ENCODE measurements at places on chromosomes 6 and 20. TPM values are rescaled to one million over a fixed set of nuclear protein-coding genes. Genes with fewer than 3 reads are reported as not detected.

OLIG3 gene
- total RNA-seq: not detected

- H3K27ac ChIP-seq: no peak overlapping the region
- peaks cover 11% of the 10 kb centered on the region for H3K4me1 ChIP-seq
- peaks cover 4% of the 10 kb centered on the region for H3K36me3 ChIP-seq
- no peak for DNase-seq
Measured at GRCh38 chr20:62362991-62363919, 3.9 kb downstream of the LAMA5 start.

DNA sequence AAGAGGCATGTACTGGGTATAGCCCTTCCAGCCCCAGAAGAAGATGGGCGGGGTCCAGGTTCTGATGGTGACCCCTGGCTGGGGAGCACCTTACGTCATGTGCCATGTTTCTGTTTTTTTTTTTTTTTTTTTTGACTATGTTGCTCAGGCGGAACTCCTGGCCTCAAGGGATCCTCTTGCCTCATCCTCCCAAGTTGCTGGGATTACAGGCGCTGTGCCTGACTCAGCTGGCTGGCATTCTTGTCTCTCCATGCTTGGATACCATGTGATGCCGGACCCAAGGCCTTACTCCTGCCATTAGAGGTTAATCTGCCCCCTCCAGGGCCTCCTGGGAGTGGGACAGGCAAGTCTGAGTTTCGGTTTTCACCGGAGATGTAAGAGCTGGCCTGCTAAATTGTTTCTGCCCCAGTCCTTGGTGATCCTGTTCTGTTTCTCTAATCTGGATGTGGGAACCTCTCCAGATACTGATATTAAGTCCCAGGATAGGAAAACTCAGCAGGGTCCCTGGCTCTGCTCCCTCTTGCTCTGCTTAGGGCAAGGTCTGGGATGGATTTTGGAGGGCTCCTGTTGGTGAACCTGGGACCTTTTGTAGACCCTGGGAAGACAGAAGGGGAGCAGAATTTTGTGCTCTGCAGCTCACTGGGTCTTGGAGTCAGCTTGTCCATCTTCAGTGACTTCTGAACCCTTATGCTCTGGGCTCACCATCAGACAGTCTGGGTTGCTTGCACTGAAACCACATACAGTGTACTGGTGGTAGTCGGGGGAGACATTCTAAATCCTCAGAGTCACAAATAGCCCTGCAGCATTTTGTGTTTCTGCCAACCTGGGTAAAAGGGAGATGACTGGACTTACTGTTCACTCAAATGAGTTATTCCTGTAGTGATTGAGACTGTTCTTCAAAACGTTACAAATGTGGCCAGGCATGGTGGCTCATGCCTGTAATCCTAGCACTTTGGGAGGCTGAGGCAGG, 45.1 kb downstream of the PTK7 start:
- peaks cover 64% of the 10 kb centered on the region for H3K4me1 ChIP-seq
- no peaks in the 10 kb centered on the region for H3K27me3 ChIP-seq
- H3K36me3 ChIP-seq: no peaks in the 10 kb centered on the region
- H3K4me3 ChIP-seq: no peak overlapping the region
- DNase-seq: peak; percentile 98

GRCh38 chr20:10669843-10670446, 3.9 kb downstream of the JAG1 start:
- no peak overlapping the region for H3K27ac ChIP-seq
- peaks cover 13% of the 10 kb centered on the region for H3K4me1 ChIP-seq
- no peak overlapping the region for H3K4me3 ChIP-seq
- no peaks in the 10 kb centered on the region for H3K27me3 ChIP-seq

DNA sequence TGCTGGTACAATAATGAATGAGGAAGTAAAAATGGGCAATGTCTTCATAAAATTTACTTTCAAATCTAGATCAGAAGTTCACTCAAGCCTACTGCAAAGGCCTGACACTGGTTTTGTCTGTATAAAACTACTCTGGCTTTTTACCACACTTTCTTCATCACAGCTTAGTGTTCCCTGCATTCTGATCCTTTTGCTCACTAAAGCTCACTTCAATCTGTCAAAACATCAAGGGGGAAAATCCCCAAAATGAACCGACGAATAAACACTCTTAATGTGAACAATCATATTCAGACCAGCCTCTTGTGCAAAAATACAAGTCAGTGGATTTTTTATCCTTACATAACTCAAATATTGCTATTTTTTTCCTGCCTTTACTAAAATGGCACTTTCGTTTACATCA, 98.5 kb downstream of the PRDM1 start:
- H3K27ac ChIP-seq: no peak overlapping the region
- H3K36me3 ChIP-seq: peaks cover 5% of the 10 kb centered on the region
- peaks cover 9% of the 10 kb centered on the region for H3K4me1 ChIP-seq
